ENCODE measurements at places on chromosomes 2 and 18.
A peak's percentile ranks its signal among the peaks of the same experiment; 100 is the strongest.

- DNase-seq, result no peak
Observed at GRCh38 chr2:216569765-216570164, 63.5 kb upstream of the IGFBP2 start.

DNA sequence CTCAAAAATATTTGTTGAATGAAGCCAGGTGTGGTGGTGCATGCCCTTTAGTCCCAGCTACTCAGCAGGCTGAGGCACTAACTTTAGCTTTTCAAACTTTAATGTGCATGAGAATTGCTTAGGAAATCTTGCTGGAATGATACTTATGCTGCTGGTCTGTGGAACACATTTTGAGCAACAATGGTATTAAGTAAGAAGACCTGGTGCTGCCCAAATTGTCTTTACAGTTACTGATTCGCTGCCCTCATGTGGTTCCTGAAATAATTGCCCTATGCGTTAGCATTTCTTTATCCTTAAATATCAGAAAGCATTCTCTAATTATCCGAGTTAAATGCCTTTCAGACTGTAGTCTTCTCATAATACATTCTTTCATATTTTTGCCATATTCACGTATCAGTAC is 76.0 kb upstream of the SESTD1 start:
- DNase-seq, result no peak

DNA sequence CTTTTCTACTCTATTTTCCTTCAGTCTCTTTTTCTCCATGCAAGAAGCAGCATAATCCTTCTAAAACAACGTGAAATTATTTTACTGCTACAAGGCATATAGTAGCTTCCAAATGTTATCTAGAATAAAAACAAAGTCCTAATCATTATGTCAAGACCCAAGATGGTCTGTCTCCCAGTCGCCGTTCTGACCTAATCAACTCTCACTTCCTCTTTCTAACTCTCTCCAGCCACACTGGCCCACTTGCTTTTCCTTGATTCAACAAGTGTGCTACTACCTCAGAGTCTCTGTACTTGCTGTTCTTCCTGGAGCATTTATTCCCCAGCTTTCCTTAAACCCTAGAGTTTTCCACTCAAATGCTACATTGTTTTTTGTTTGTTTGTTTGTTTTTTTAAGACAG is 1491.2 kb downstream of the LRP1B start:
- no peak for DNase-seq

DNA sequence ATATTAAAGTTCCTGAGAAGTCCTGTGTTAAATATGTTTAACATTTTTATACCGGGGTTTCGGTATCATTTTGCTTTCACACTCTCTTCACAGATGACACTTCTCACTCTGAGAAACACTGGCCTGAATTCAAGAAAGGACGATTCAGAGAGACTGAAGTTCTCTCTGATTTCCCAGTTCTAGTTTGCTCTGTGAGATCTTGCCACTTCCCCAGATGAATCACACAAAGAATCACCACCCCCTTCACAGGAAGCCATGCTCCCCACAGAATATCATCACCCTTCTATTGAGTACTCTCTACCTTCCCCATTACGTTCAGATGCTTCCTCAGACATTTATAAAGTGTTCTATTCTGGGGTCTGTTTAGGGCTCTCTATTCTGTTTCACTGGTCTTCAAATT is 16.1 kb upstream of the CD207 start:
- DNase-seq, result no peak

DNA sequence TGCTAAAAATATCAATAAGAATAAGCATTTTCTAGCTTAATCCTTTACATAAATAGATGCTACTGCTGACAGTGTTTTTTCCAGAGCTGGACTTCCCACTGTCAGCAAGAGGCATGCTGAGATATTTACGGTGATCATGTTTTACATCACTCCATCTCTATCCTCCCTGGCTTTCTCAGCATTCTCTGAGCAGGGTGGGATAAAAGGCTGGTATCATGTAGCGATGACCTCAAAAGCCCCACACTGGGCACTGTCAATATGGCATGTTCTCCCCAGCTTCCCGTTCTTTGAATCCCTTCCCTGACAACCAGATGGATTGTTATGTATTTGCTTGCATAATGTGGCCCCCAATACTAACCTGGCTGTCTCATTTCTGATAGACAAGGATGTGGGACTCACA is 83.2 kb upstream of the EPHA4 start:
- no peak for DNase-seq

GRCh38 chr2:33242845-33243244 is 233.6 kb upstream of the RASGRP3 start:
- DNase-seq, result no peak

DNA sequence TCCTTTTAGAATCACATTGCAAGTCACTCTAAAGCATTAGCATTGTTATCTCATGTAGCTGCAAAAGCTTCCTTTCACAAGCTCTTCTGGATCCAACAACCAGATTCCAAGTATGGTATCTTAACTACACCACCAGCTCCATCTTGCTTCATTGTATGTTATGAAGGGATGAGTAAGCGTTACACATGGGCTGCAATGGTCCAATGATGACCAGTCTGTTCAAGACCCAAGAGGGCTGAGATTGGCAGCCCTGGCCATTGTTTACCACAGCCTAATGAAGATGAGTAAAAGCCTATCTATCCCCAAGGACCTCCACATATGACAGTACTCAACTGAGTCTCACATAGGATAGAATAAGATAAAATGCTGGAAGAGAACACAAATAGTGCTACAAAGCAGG is 6.3 kb downstream of the CFLAR start:
- DNase-seq, result no peak

DNA sequence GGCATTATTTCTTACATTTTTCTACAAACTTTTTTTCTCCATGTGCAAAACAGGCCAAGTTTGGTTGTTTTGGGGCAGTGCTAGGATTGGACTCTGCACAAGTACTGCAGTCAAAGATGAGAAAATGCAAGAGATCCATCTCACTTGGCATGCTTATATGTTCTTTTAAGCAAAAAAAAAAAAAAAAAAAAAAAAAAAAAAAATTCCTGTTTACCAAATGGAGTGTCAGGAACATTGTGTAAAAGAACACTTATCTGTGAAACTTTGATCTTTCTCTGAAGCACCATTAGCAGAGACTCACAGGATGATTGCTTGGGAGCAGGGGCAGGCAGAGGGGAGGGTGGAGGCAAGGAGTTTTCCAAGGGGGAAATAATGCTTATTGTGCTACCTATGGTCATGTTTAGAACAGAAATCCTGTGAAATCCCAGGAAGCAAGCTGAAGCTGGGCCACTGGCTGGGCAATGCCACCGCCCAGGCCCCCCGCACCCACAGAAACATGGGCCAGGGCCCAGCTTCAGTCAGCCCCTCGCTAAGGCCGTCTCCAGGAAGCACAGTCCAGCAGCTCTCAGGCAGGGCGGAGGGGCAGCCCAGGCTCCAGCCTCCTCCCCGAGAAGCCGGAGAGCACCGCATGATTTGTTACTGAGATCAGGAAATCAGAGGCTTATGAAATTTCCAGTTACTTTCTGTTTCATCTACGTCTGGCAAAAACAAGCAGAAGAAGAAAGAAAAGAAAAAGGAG is 229.4 kb downstream of the ZNF516 start:
- no peak for DNase-seq

- DNase-seq, result peak; percentile 91
Observed at GRCh38 chr2:64730551-64731262, 77.0 kb upstream of the SERTAD2 start.

GRCh38 chr18:75049455-75049789 is 159.5 kb downstream of the PTGR3 start:
- DNase-seq, result no peak

DNA sequence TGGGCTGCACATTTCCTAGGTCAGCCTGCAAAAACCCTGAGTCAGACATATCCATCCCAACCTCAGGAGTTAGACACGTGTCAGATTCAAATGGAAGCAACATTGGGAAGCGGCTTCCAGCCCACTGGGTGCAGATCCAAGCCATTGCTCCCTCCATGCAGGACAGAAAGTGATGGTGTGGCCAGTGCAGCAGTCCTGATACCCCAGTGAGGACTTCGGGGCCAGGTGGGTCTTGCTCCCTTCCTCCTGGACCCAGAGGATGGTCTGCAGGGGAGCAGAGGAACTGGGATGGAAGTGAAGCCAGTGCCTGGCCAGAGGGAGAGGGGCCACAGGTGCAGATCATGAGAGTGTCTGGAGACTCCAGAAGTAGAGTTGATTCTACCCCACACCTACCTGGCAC is 252.0 kb downstream of the FAM210A start:
- DNase-seq, result no peak

DNA sequence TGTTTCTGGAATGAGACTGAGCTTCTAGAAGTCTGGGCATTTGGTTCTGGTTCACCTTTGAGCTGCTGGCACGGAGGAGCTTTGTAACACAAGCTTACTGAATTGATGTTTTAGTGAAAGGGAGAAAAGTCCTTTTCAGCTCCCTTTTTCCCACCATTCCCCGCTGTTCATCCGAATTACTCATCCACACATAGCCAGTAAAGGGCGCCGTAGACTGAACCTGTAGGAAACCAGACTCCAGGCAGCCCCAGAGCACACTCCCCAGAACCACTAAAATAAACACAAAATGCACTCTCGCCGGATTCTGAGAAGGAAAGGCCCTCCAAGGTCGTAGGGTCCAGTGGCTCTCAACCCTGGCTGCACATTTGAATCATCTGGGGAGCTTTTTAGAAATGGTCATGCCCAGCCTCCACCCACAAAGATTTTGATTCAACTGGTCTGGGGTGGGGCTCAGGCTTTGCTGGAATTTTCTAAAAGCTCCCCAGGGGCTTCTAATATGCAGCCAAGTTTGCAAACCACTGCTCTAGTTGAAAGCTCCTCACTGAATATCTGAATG is 29.6 kb downstream of the TCF7L1 start:
- no peak for DNase-seq

GRCh38 chr2:195458936-195459335 is 198.1 kb upstream of the SLC39A10 start:
- DNase-seq, result no peak

- DNase-seq, result no peak
Observed at GRCh38 chr2:241842620-241843211, 16.0 kb downstream of the PDCD1 start.

DNA sequence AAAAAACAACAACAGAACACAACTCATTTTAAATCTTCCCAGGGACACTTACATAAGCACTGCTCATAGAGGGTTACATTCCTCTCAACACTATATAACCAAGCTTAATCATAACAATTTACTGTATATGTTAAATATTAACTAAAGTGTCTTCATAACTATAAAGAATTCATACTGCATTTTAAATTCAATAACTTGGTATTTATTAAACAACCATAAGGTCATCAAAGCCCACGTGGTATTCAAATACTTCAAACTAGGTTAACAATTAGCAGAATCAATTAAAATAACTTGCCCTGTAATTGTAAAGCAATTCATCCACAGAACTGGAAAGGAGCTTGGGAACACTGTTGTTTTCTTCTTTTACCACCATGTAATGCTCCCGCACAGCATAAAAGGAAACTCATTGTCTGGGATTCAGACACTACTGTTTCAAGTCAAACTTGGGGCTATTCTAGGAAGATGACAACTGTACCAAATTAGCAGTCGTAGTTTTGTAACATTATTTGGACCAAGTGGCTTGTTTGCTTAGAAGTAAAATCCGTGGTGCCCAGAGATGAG is 10.4 kb downstream of the GAREM1 start:
- no peak for DNase-seq

DNA sequence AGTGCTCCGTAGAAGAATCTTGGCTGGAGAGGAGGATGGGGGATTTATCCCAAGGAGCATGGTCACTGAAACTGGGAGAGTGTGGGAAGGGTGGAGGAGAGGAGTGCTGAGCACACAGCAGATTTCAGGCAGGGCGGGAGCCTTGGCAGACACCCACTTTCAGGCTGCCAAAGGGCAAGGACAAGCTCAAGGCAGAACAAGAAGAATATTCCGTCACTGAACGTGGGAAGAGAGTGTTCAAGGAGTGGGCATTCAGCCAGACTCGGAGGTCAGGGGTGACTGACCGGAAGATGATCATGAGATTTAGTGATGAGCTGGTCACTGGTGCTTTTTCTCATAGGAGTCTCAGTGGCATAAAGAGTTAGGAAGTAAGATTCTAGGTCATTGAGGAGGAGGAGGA is 136.2 kb upstream of the RASGRP3 start:
- no peak for DNase-seq

GRCh38 chr2:120436885-120437603 is 91.1 kb downstream of the INHBB start:
- peak; percentile 76 for DNase-seq

- DNase-seq, result no peak
Observed at GRCh38 chr2:133425612-133426011, 142.7 kb downstream of the NCKAP5 start.

DNA sequence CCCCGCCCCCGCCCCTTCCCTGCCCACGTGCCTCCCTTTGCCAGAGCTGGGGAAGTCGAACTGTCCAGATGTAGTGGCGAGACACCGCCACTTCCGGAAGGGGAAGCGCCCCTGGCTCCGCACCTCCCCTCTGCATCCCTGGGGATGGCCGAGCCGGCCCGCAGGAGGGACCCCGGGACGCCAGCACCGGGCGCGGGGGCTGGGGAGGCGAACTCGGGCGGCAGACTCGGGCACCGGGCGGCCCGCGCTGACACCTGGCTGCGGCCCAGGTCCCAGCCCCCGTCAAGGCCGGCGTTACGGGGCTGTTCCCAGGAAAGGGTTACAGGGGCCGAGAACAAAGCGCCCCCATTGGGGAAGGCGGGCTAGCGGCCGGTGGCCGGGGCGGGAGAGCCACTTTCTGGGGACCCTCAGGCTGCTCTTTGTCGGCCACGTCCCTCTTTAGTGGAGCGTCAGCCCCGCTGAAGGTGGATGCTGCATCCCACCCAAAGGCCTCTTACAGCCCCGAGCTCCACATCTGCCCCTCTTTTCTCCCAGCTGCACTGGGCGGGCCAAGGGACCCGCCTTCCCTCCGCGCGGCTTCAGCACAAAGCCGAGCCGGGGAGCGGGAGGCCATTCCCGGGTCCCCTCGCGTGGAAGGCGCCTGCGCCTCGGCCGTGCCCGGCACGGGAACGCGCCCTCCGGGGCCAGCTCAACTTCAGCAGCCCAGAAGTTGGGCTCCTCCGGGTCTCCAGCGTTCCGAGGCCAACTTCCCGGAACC is 1.3 kb downstream of the SDC1 start:
- peak; percentile 88 for DNase-seq

DNA sequence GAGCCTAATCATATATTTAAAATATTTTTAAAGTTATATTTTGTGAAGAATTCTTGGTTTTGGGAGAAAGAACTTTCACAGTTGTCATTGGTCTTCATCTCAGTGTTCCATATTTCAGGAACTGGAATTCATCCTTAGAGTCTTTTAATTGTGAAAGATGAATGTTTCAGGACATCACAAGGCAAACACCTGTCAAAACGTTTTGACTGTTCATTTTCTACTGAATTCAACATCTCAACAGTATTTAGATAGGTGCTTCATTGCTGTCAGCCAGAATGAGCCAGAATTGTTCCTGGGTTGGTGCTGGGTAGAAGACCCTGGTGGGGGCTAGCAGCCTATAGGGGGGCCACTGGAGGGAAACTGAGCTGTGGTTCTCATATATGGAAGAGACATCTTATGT is 255.1 kb upstream of the CXCR4 start:
- no peak for DNase-seq

- no peak for DNase-seq
Observed at GRCh38 chr2:7411691-7412090, 494.5 kb downstream of the RNF144A start.

GRCh38 chr18:55186588-55186987 is 227.3 kb upstream of the CCDC68 start:
- no peak for DNase-seq

All from NCI-H1417 (cell line).